Amniotic stem cell (primary cell): ENCODE measurements at places on chromosomes 3 and 15.

GRCh38 chr15:67680641-67681040, 138.1 kb downstream of the MAP2K5 start:
- no peak for DNase-seq

- no peak for DNase-seq
Observed at GRCh38 chr15:86852741-86853140, 773.1 kb downstream of the AGBL1 start.

DNA sequence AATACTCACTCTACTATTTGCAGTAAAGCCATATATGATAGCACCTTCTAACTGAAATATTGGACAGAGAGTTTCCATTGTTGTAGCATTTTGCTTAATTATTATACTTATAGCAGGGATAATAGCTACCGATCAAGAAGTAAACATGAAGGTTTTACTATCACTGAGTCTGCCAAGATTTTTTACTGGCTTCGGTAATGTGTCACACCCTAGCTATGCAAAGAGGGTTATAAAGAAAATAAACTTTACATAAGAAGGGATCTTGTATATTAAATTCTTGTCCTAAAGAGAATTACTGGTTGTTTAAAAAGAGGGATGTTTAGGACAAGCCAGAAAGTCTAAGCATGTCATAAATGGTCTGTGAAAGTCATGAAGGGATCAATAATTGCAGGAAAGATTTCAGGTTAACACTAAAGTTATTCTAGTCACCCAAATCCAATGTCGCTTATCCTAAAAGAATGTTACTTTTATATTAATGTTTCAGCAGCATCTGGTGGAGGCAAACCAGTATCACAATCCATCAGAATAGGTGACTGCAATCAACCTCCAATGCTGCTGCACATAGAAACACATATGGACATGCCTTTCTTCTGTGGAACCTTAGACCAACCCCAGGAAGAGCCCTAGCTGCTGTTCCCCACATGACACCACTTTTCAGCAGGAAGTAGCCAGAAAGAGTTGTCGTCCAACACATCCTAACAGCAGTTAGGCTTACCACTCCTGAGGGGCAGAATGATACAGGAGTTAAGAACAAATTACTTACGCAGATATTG, 62.7 kb upstream of the GK5 start:
- no peak for DNase-seq

DNA sequence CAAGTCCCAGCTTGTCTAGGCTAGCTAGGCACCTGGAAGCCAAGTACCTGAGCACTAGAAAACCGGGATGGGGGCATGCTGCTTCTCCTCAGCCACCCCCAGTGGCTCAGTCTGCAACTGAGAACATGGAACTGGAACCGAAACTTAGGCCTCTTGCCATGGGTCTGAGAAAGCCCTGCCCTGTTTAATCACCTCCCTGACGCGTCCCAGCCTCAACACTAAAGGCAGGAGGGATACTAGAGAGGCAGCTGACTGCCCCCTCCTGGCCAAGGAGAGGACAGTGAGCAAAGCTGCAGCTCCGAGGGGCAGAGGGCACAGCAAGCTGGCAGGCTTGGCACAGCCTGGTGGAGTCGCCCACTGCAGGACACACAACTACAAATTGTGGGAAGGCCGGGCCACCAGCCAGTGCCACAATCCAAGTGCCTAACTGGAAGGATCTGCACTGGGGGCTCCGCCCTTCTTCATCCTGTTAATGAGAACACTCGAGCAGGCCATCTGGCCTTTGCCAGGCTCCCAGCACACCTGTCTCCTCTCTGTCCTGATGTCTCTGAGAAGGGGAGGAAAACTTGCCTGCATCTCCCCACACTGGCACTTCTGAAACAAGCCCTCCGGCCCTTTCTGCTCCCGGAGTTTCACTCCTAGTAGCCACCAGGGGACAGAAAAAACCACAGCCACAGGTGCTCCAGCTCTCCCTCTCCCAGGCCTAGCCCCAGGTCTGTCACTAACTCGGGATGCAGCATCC, 53.7 kb downstream of the BDH1 start:
- no peak for DNase-seq

DNA sequence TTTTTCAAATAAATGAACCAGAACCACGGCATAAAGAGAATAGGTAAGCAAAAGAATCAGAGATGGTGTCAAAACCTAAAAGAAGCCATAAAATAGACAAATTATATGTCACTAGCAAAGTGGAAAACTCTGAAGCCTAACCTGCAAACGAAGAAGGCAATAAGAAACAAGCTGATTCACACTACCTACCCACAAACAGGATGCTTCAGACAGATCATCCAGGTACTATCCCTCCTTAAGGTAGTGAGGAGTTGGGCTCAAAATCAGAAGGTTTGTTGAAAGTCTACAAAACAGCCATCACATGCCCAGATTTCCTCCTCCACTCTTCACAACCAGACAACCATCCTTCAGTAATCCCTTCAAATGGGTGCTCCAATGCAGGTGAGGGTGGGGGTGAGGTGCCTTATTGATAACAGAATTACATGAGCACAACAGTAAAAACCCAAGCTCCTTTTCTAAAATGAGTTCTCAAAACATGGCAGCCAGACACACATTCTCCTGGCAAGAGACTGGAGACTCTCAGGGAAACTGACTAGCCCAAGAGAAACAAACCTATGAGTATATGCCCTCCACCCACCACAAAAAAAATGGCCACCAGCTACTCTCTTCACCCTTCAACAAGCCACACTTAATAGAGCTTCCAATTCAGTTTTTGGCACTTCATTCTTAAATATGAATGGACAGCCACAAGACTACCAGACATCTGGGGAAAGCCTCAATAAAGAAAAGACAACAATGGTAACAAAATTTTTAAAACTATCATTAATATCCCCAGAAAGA, 6.4 kb downstream of the KPNA1 start:
- no peak for DNase-seq

GRCh38 chr3:186165331-186165730, 56.4 kb upstream of the ETV5 start:
- DNase-seq, result no peak

- no peak for DNase-seq
Observed at GRCh38 chr15:68797599-68798345, 22.9 kb downstream of the ANP32A start.

DNA sequence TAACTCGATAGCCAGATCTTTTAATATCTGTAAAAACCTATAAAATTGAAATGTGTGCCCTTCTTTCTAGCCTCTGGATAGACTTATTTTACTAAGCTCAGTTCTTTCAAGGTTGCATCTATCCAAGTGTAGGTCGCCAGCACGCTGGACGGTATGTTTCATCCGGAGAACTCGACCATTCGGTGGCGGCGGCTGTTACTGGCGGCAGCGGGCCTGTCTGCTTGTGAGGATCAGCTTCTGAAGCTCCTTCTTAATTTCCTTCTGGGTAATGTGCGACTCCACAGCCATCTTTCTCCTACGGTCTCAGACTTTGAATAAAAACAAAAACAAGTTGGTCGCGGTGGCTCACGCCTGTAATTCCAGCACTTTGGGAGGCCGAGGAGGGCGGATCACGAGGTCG, 4.1 kb downstream of the PP2D1 start:
- DNase-seq, result no peak

GRCh38 chr3:194269610-194270145, 81.5 kb downstream of the CPN2 start:
- no peak for DNase-seq

GRCh38 chr3:132665230-132665745, 5.2 kb downstream of the UBA5 start:
- DNase-seq, result no peak

GRCh38 chr3:103295974-103296570, 861.3 kb downstream of the ZPLD1 start:
- peak; percentile 5 for DNase-seq

DNA sequence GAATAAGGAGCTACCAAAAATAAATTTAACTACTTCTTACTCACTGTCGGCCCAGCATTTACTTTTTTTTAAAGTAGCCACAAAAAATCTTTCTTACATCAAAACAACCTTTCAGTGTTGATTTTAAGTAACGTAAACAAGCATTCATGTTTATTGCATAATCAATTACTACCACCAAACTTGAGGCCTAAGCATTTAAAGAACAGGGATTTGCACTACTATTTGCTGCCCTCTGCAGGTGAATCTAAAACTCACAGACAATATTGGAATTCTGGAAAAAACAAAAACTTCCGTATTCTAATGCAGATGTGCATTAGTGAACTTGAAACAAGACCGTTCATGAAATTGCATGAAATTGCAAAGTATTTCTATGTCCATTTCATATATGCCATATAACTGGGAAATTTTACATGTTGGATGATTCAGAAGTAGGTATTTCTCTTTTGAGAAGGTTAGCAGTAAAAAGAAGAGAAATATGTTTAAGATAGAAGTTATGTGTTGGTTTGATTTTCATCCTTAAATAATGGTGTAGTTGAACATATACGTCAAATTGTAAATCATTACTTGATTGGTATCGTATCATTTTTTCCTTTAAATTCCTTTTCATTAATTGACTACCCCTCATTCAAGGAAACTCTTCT, 55.6 kb downstream of the CGGBP1 start:
- DNase-seq, result no peak

GRCh38 chr3:19543212-19543841, 390.7 kb downstream of the EFHB start:
- no peak for DNase-seq

GRCh38 chr3:39249453-39250115, 30.3 kb downstream of the CX3CR1 start:
- DNase-seq, result no peak

GRCh38 chr3:170714122-170714521, 128.2 kb upstream of the SLC7A14 start:
- peak; percentile 48 for DNase-seq

GRCh38 chr15:100143378-100143777, 198.4 kb downstream of the ADAMTS17 start:
- DNase-seq, result no peak

GRCh38 chr15:50141856-50142255, 22.8 kb upstream of the ATP8B4 start:
- DNase-seq, result no peak

- DNase-seq, result no peak
Observed at GRCh38 chr15:95761501-95762165, 568.9 kb upstream of the NR2F2 start.

- no peak for DNase-seq
Observed at GRCh38 chr3:155744010-155744625, 753 bp downstream of the PLCH1 start.

DNA sequence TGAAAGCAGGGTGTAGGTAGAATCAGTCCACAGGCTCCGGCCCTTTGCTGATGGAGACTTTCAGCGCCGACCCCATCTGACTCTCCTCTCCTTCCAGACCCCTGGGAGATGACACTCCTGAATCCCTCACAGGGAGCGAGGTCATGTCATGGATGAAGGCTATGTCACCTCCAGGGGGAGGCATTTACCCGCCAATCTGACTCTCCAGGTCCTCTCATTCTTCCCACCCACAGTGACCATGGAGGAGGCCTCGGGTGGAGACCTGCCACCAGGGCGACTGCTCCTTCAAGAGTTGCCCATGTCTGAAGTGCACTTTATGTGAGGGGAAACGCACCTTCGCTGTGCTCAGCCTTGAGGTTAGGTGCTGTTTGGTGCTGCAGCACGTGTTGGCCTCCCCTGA, 112.7 kb downstream of the KLF13 start:
- no peak for DNase-seq

GRCh38 chr3:39671600-39671999, 137.8 kb upstream of the MYRIP start:
- DNase-seq, result no peak

DNA sequence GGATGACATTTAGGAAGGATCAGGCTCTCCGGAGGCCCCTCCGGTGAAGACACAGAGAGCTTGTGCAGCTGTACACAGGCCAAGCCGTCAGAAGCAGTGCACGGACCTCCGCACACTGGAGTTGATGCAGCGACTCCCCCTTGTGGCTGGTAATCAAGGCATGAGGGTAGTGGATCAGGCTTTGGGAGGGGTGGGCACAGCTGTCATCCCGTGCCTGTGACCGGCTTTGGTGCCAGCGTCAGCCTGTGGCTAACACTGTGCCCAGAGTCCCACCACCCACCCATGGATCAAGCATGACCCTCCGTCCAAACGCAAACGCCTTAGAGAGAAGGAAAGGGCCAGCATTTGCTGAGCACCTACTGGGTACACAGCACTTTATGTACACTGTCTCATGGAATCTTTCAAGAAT, 8.2 kb upstream of the GRIP2 start:
- no peak for DNase-seq

DNA sequence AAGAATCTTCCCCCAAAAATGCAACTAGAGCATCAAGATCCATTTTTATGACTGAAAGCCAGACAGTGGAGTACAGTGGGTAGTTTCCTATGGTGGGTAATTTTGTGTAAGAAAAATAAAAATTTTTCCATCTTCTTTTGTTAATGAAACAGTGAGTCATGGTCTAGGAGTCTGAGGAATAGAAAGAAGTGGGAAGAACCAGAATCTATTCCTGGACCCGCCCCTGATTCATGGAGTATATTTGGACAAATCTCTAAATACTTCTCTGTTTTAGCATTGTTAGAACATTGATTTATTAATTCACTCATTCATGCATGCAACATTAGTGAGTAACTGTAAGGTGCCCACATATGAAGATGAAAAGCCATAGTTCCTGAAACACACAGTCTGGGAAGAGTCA, 304.5 kb upstream of the GPR149 start:
- no peak for DNase-seq

DNA sequence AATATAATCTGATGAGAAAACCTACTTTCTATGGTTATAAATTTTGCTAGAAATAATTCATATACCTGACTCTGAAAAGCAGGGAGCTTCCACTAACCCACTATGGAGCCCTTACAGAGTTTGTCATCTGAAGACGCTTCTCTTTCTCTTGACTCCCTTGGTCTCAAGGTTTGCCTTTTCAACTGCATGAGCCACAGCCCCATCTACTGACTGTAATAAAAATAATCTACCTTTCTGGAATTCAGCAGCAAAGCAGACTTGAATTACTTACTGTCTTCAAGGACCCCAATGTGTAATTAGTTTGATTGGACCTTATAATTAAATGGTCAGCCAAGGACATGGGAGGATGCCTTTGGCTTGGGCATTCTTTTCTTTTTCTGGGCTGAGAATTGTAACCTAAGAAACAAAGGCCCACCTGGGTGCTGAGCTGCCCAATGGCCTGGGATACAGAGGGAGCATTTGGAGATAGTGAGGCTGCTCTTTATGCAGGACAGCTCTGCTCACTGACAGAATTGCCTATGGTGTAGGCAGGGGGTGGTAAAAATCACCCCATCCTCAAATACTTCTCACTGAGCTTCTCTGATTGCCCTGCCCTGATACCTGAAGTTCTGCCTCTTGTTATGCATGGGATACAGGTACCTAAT, 178.6 kb upstream of the TRIM42 start:
- no peak for DNase-seq

GRCh38 chr3:62046326-62046725, 327.0 kb downstream of the FEZF2 start:
- DNase-seq, result no peak

GRCh38 chr15:80464951-80465625, 60.9 kb downstream of the ARNT2 start:
- no peak for DNase-seq

- peak; percentile 66 for DNase-seq
Observed at GRCh38 chr3:69784954-69785514, 45.8 kb downstream of the MITF start.

- DNase-seq, result no peak
Observed at GRCh38 chr3:185207931-185208746, 45.7 kb downstream of the EHHADH start.
